ENCODE measurements at places on chromosomes 5 and 9.

DNA sequence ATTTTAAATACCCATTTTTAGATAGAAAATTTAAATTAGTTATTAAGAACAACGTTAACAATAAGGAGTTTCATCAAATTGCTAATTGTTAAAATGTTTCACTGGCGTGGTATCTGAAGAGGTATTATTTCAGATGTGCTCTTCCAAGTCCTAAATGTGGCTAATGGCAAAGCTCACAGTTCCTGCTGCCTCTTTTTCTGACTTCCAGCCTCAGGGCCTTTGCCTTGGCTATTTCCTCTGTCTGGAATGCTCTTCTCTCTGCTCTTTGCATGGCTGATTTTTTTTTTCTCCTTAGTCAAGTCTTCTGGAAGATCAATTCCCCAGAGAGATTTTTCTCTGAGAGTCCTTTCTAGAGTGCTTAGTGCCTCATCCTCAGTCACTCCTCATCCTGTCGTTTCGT is 9.6 kb upstream of the SSBP2 start:
- no peak for DNase-seq

DNA sequence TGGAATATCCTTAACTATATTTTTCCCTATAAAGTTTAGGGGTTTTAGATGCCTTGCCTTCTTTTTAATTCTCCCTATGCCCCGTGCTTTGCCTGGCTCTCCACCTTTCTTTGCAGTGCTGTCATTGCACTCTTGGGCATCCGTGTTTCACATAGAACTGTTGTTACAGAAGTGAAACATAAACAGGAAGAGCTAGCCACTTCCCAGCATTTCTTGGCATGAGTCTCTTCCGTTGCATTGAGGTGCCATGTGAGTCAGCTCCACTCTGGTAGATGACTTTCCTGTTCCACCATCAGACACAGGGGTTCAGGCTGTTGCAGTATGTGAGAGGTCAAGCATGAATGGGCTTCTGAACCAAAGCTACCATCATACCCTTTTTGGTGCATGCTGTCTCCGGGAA is 73.4 kb downstream of the ANGPTL2 start:
- DNase-seq, result no peak

DNA sequence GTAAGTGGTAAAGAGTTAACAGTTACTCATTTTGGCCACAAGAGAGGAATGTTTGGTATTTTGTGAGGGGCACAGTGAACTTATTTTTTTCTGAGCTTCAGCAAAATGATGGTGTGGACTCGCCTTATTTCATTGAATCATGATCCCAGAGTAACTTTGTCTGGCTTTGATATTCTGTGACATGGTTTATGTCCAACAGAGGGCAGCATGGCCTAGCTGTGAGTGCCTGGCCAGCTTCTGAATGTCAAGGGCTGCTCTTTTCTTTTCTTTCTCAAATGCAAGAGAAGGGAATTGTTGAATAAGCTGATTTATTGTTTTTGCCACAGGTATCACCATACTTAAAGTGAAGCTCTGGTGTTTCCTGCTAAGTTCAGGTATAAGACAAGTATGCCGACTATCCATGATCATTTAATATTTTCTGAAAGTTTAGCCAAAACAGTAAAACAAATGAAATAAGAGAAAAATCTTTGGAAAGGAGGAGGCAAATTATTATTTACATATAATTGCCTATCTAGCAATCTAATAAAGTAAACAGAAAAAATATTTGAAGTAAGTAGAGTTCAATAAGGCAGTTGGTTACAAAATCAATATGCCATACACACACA is 31.7 kb downstream of the MRPL22 start:
- peak; percentile 19 for DNase-seq

- no peak for DNase-seq
Measured at GRCh38 chr5:135085936-135086725, 52.1 kb upstream of the PITX1 start.

GRCh38 chr5:99639905-99640304 is 711.1 kb upstream of the CHD1 start:
- no peak for DNase-seq

DNA sequence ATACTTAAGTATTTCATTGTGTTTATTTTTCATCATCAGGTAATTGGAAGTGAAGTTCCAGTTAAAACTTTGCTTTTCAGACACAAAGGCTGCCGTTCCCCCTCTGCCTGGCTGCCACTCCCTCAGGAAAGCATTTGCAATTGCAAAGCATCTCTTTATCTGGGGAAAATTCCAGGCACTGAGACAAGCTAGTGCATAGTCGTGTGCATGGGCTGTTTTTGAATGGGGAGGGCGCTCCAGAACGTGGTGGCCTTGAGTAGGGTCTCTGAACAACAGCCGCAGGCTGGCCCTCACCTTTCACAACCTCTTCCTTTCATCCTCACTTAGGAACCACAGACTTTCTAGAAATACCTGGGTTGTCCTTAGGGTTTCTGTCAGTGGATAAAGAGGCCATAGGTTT is 285.1 kb upstream of the ADAMTS16 start:
- DNase-seq, result no peak

GRCh38 chr9:128084746-128085145 is 16.7 kb downstream of the SLC25A25 start:
- DNase-seq, result no peak

GRCh38 chr5:522899-523440 is 1.3 kb downstream of the SLC9A3 start:
- DNase-seq, result no peak

GRCh38 chr5:177507165-177507564 is 2.5 kb downstream of the DOK3 start:
- DNase-seq, result no peak

GRCh38 chr9:120774719-120775118 is 18.5 kb downstream of the FBXW2 start:
- DNase-seq, result no peak

DNA sequence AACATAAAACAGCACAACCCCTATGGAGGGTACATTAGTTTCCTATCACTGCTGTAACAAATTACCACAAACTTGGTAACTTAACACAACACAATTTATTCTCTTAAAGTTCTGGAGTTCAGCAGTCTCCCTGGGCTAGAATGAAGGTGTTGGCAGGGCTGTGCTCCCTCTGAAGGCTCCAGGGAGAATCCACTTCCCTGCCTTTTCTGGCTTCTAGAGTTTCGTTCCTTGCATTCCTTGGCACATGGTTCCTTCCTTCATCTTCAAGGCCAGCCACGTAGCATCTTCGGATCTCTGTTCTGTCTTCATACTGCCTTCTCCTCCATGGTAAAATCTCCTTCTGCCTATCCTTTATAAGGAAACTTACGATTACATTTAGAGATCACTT is 25.0 kb upstream of the GSN start:
- no peak for DNase-seq

DNA sequence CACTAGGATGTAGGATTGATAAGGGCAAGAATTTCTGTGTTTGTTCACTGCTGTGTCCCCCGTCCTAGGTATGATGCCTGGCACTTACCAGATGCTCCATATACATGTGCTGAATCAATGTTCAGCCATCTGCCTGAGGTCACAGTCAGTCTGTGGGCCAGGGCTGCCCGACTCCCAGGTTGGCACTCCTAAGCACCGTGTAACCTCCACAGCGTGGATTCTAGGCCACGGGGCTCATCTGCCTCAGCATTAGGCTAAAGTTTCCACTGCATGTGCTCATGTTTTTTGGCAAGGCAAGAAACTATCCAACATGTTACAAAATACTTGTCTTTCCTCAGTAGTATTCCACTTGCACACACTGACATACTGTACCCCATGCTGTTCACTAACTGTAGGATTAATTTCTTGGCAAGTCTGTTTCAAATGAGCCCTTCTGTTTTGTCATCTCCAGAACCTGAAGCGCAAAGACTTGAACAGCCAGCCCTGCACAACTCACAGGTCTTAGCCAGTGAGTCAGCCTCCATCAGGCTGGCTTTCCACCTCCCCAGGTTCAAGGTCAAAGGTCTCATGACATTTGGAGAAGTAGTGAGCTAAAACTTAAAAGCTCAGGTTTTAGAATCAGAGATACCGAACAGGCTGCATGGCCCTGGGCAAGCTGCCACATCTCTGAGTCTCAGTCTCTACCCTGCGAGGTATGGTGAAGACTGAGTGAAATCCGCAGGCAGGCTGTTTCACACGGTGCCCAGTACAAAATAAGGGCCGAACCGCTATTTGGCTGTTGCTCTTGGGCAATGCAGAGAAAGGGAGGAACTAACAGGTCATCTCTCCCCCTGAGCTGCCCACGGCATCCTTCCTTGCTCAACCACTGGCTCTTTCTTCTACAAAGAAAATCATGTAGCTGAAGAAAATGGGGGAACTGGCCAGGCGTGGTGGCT is 7.2 kb downstream of the TOR1A start:
- no peak for DNase-seq

GRCh38 chr5:143638654-143639053 is 173.3 kb upstream of the HMHB1 start:
- no peak for DNase-seq

GRCh38 chr5:173114536-173114935 is 29.8 kb upstream of the BNIP1 start:
- no peak for DNase-seq

DNA sequence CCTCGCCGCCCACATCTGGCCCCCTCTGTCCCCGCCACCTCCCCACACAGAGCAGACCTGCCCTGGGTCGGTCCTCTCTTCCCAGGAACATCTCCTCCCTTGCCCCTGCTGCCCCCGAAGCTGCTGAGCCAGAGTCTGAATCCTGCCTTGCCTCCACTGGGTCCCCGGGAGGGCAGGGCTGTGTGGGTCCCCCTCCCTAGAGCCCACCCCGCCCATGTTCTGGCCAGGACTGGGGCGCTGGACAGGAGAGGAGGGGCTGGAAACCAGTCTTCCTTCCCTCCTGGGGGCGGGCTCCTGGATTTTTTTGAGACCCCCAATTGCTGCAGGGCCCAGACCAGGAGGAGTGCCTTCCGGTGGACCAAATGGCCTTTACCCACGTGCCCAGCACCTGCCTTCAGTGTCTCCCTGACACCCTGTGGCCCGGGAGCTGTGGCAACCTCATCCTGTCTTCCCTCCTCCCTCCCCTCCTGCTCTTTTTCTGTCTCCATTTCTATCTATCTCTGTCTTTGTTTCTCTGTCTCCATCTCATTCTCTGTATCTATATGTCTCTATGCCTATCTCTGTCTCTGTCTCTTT is 12.1 kb downstream of the MRPL36 start:
- DNase-seq, result no peak

GRCh38 chr5:124661317-124662141 is 84.9 kb downstream of the ZNF608 start:
- DNase-seq, result no peak

GRCh38 chr5:175690586-175690985 is 32.7 kb downstream of the HRH2 start:
- DNase-seq, result no peak

- no peak for DNase-seq
Measured at GRCh38 chr5:157108976-157109375, at the start of gene HAVCR2. HAVCR2 (minus strand) TSS chr5:157109044; CDS start chr5:157108983, 61 bp downstream.

DNA sequence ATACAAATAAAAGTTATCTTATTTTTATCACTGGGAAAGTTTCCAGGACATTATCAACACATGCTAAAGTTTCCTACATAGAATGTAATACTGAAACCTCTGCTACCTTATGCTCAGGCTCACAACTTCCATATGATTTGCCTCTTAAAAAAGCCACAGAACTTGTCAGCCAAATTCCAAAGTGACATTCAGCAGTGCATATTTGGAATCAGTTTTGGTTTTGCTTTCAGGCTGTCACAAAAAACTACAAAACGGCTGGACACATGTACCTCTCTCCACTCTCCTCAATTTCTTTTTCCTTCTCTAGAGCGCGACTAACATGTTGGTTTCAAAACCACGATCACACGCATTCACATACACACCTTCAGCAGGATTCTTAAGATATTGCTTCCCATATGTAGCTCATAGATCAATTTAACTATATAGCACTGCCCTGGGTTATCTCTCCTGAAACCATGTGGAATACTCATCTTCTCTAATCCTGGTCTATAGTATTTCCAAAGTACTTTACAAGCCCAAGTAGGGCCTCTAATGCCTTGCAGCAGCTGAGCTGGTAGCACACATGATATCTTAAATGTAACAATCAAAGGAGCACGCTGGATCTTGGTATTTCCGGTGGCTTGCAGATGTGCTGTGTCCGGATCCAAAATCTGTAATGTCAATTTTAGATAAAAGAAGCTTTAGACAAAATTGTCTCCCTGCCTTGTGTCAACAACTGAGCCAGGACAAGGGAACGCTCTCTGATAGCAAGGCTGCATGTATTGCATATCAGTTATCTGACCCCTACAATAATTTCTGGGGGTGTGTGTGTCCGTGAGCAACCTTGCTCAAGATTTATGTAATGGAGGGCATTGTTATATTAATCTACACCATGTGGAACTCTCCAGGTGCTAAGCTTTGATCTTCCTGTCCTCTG is 203.2 kb downstream of the DMRT2 start:
- DNase-seq, result no peak

DNA sequence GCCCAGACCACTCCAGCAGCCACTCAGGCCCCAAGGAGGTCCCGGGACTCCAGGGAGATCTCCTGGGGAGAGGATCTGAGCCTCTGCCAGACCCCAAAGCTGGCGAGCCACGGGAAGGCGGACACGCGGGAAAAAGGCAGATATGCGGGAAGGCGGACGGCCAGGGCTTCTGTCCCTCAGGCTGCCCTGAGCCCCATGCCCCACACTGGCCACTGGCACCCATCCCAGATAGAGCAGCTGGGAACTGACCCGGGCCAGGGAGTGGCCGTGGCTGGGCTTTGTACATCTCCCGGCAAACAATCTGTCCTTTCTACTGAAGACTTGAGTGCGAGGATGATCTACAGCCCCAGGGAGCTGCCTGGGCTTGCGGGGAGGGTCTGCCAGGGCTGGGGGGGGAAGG is 21.1 kb upstream of the NOTCH1 start:
- peak; percentile 90 for DNase-seq

DNA sequence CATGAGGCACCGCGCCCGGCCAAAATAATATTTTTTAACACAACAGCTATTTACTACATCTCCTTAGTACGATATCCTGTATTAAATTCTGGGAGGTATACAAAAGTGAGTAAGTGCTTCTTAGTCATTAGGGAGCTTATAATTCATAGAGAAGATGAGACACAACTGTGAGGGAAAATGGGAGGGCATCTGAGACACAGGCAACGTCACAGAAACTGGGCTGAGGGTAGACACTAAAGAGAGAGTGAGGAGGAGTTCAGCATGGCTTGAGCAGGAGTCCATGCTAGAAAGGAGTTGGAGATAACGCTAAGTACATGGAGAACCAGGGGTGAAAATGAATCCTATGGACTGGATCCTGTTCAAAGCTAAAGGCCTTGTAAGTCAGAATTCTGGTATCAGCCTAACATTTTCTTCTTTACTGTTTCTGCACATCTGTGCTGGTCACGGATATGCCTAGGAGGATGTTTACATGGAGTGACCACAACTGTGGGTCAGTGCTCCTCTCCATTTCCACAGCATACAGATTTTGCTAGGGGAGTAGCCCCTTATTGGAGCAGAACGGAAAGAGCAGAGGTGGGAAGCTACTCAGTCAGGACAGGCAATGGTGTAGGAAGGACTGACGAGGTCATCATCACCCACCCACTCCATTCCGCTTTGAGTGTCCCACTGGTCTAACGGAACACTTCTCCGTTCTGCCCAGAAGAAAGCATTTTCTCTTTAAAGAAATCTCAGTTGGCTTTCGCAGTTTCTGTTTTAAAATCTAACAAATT is 310.4 kb upstream of the EFNA5 start:
- no peak for DNase-seq
